PC-9 (cell line): ENCODE measurements at places on chromosomes 4 and X. TPM values are rescaled to one million over a fixed set of nuclear protein-coding genes. Genes with fewer than 3 reads are reported as not detected.

ETNPPL gene
- total RNA-seq: not detected in 2 replicates

ADAM29 gene
- total RNA-seq: not detected in 2 replicates

MAOA gene
- 5.0 and 7.4 TPM in 2 replicates for total RNA-seq

CHST7 gene
- 0.94 and 1.1 TPM in 2 replicates for total RNA-seq

SSX4 gene
- not detected in 2 replicates for total RNA-seq

CT45A10 gene
- total RNA-seq: not detected in 2 replicates

PHOX2B gene
- not detected in 2 replicates for total RNA-seq

CA5B gene
- total RNA-seq: 10.9 and 12.1 TPM in 2 replicates

EVC gene
- 14.0 and 15.5 TPM in 2 replicates for total RNA-seq

SH2D1A gene
- not detected in 2 replicates for total RNA-seq

PPEF1 gene
- not detected in 2 replicates for total RNA-seq

C4orf51 gene
- total RNA-seq: not detected in 2 replicates

CHRNA9 gene
- total RNA-seq: not detected in 2 replicates

CT47B1 gene
- not detected in 2 replicates for total RNA-seq

CNKSR2 gene
- 0.58 and 1.5 TPM in 2 replicates for total RNA-seq

FGD1 gene
- total RNA-seq: 20.3 and 23.5 TPM in 2 replicates

HNRNPH2 gene
- 61.0 and 72.9 TPM in 2 replicates for total RNA-seq
